DMS 273 treated with DMSO at 0.1 percent for 48 hours (cell line): ENCODE measurements at places on chromosomes 2 and 18.
A peak's percentile ranks its signal among the peaks of the same experiment; 100 is the strongest.

GRCh38 chr18:77049938-77050337 is 82.6 kb downstream of the MBP start:
- DNase-seq: no peak

DNA sequence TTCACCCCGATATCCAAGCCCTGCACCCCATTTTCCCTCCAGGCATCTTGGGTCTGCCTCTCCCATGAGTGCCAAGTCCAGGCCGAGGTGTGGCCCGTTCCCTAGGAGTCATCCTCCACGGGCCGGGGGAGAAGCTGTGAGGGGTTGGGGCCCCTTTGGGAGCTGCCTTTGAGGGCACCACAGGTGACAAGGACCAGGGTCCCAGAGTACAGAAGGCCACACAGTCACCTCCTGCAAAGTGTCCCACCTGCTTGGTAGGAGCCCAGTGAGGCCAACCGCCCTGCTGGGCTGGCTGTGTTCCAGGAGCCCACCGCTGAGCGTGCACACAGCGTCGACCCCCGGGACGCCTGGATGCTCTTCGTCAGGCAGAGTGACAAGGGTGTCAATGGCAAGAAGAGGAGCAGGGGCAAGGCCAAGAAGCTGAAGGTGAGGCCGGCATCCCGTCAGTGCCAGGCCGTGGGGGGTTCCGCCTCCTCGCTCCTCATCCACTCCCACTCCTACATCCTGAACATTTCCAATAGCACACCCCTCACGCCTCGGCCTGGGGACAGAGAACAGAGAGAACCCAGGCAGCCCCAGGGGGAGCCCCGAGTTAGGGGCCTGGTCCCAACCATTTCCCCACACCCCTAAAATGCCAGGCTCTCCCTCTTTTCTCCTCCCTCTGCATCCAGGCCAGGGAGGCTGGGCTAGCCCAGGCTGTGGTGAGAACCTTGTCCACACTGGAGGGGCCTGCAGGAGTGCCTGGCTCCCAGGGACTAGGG is 2.7 kb downstream of the ERFE start:
- DNase-seq: no peak

GRCh38 chr2:72214429-72215143 is 66.9 kb upstream of the CYP26B1 start:
- DNase-seq: no peak

GRCh38 chr2:64383016-64383591 is 70.9 kb upstream of the LGALSL start:
- DNase-seq: no peak

DNA sequence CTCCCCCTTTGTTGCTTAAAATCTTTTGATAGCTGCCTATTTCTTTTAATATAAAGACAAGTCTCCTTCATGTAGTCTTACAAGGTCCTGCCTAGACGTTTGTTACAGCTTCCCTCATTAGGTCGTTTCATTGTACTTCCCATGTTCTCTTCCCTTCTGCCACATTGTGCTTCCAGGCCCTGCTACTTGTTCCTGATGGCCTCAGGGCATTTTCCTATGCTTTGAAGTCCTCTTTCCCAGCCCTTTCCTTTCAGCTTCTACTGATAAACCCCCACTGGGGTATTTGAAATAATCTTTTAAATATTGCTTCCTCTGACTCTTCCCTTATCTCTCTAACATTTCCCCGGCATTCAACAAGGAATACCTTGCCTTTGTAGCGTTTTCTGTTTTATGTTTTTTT is 67.4 kb downstream of the UBE2E3 start:
- DNase-seq: no peak

DNA sequence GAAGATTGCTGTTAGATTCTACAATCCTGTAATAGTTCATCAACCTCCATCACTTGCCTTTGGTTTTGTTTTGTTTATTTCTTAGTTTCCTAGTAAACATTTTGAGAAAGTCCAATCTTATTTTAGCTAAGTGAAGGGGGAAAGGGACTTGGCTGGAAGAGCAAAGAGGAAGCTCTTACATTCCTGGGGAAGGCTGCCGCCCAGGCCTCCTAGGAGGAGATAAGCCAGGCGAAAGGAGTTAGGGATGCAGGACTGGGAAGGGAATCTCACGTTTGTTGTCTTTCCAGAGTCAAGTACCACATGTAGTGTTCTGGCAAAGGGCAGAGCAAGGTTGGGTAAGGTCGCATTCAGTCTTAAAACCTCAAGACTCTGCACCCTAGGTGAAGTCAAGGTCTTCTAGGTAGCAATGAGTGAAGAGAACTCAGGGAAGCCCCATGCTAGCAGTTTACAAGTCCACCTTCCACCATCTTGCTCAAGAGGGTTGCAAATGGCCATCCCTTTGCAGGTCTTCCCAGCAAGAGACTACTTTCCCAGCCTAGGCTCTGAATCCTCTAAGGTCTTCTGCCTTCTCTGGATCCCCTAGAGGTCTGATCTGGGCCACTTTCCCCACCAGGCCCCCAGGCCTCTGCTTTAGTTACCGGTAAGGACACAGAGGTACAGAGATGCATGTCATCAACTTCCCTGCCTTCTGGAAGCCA is 320.7 kb downstream of the CYP26B1 start:
- DNase-seq: no peak

- peak; percentile 9 for DNase-seq
These were observed 497.6 kb upstream of the FAM98A start for GRCh38 chr2:34096562-34097171.

GRCh38 chr2:2692599-2693389 is 361.7 kb upstream of the MYT1L start:
- DNase-seq: no peak

DNA sequence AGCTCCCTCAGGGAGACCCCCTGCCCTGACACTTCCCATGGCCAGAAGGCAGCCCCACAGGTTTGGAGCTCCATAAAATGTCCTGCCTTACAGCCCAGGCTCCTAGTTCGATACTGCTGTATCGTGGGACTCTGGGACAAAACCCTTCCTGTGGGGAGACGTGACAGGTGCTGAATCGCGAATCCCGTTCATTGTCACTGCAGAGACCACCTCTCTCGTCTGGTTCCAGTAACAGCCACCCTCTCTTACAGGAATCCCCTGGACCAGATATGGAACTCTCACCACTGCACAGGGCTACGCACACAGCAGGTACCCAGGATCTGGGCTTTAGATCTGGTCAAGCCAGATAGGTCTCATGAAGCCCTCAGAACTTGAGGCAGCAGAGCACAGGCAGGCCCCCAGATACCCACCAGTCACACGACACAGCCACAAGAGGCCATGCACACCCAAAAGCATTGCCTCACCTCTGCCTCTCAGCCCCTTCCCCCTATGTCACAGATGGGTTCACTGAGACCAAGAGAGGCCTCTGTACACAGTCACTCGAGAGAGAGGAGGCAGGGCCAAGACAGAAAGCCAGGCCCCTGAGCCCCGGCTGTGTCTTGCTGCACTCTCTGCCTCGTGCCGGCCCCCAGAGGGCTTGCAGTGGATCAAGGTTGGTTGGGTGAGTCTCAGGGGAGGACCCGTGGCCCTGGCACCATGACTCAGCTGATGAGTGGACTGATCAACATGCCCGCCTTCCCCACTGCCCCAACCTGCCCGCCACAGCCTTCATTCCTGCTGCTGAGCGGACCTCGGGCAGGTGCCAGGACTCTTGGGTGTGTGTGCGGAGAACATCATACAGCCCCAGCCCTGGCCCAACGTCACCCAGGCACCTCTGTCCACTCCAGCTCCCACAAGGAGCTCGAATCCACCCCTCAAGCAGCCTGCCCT is 7.6 kb downstream of the SDC1 start:
- DNase-seq: no peak

GRCh38 chr18:59298871-59299270 is 19.6 kb downstream of the CPLX4 start:
- DNase-seq: no peak

DNA sequence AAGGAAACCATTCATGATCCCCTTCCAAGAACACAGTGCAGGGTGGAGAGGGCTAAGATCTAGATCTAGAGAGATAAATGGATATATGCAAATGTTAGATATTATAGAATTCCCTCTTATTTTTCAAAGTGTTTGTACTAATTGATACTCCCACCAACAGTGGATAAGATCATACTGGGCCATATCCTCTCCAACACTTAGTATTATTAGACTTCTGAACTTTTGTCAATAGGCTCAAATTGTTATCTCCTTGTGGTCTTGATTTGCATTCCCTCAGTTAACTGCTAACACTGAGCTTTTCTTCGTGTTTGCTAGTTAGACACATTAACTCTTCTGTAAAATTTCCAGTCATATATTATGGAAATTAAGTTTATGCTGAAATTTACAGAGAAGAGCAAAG is 56.5 kb upstream of the GRB14 start:
- no peak for DNase-seq

- peak; percentile 25 for DNase-seq
These were observed 1751.3 kb upstream of the LRRTM1 start for GRCh38 chr2:82055846-82056245.

GRCh38 chr2:74261204-74261864 is 62.9 kb downstream of the MTHFD2 start:
- DNase-seq: no peak

DNA sequence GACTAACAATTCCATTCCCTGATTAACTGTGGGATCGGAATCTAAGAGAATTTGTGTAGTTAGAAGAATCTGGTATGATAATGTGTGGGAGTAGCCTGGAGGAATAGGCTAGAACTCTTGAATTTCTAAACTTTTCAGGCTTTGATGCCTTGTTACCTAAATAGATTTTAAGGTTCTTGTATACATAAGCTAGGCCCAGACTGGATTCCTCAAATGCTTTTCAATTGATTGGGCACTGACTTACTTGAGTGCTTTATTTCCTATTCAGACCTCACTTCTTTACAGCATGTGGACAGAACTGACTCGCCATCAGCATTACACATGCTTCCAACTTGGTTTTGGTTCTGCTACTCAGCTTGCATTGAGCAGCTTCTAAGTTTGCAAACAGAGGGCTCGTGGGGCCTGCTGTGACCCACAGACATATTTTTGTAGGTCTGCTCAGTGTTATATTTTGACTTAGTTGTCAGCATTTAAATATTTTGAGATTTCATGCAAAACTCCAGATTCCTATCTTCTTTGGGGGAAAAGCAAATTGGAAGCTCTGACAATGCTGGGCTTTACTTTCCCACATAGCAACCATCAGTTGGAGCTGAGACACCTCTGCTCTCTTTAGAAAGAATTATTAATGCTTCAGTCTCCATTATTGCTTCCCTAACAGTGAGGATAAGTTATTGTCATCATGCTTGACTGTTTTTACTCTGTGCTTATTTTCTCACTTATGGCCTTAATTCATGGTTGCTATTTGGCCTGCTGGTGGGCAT is 5.7 kb downstream of the PARD3B start:
- no peak for DNase-seq

GRCh38 chr2:83067947-83068346 is 1391.1 kb downstream of the SUCLG1 start:
- DNase-seq: no peak
